ENCODE measurements at places on chromosomes 5 and 9. TPM values are rescaled to one million over a fixed set of nuclear protein-coding genes. Genes with fewer than 3 reads are reported as not detected.

Gene GCNT4
- 0.81 TPM for total RNA-seq

Gene ZNF354B
- 14.7 TPM for total RNA-seq

DNA sequence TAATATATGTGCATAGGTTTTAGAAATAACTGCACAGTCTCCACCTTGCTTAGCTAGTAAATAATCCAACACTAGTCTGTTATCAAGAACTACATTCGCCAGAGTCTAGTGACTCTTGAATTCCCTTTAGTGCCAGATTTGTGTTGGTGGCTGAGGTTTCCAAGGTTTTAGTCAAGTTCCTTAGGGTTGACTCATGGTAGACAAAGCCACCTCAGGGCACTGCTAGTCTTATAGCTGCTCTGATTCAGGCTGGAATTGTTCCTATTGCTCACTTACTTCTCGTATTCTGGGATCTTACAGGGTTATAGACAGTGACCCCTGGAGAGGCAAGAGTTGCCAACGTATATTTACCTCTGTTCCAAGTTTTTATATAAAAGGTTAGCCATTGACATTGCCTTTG lies 1369.8 kb upstream of the CDH9 start:
- DNase-seq, result no peak
- H3K36me3 ChIP-seq, result no peaks in the 10 kb centered on the region
- H3K27ac ChIP-seq, result no peak overlapping the region
- H3K4me3 ChIP-seq, result no peak overlapping the region

Gene SLC36A3
- not detected for total RNA-seq

DNA sequence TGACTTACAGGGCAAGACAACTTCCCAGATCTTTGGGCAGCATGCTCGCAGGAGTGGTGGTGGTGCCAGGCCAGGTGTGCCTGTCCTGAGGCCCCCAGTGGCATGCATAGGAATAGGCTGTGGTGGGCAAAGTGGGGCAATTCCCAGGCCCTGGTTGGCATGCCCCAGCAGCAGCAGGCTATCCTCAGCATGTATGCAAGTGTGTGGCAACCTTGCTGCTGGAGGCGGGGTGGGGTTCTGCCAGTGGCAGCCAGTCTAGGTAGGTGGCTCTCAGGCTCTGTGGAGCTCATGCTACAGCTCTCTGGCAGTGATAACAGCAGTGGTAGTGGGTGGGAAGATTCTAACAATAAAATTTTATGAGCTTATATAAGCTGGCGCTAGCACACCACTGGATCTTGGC lies 27.7 kb upstream of the C6 start:
- no peaks in the 10 kb centered on the region for H3K27me3 ChIP-seq
- DNase-seq, result no peak
- H3K36me3 ChIP-seq, result no peaks in the 10 kb centered on the region

- H3K27me3 ChIP-seq, result no peaks in the 10 kb centered on the region
- H3K4me1 ChIP-seq, result no peaks in the 10 kb centered on the region
- no peak within 1 kb of the TSS for H3K4me3 ChIP-seq
- H3K27ac ChIP-seq, result no peak within 1 kb of the TSS
- no peaks in the 10 kb centered on the region for H3K36me3 ChIP-seq
- DNase-seq, result peak; percentile 57
Measured at GRCh38 chr5:160369990-160370712, at the start of gene C1QTNF2. Gene C1QTNF2, minus strand, starts transcription at chr5:160370626. Its CDS starts 15,615 bp downstream, at chr5:160355011.

Measured in adrenal gland (tissue), 19 donors.